Renal cortex interstitium (tissue), 15 donors: ENCODE measurements at places on chromosomes 16 and 17. TPM values are rescaled to one million over a fixed set of nuclear protein-coding genes. Genes with fewer than 3 reads are reported as not detected.
A peak's percentile ranks its signal among the peaks of the same experiment; 100 is the strongest.

GRCh38 chr17:27540318-27541101, 84.3 kb downstream of the KSR1 start:
- DNase-seq = no peak

GRCh38 chr17:43634591-43635125, 27.1 kb downstream of the MEOX1 start:
- DNase-seq = no peak

Gene EXOC3L1
- 6.1 TPM for polyA plus RNA-seq

DNA sequence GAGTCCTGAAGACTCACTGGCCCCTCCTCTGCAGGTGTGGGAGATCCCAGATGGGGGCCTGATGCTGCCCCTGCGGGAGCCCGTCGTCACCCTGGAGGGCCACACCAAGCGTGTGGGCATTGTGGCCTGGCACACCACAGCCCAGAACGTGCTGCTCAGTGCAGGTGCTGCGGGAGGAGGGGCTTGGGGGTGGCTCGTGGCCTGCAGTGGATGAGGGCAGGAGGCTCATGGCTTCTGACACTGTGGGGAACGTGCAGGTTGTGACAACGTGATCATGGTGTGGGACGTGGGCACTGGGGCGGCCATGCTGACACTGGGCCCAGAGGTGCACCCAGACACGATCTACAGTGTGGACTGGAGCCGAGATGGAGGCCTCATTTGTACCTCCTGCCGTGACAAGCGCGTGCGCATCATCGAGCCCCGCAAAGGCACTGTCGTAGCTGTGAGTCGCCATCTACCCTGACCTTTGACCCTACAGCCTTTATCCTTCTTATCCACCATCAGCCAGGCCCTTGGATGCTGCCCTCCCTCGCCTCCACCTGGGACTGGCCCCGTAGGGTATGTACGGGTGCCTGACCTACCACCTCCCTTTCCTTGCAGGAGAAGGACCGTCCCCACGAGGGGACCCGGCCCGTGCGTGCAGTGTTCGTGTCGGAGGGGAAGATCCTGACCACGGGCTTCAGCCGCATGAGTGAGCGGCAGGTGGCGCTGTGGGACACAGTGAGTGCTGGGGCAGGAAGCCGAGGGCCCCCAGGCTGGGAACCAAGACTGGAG, 3.6 kb downstream of the CORO1A start:
- DNase-seq = no peak

- DNase-seq = no peak
These were observed 1165.8 kb upstream of the GOT2 start for GRCh38 chr16:59899940-59900339.

GRCh38 chr16:21708533-21709115, 44.9 kb downstream of the OTOA start:
- peak; percentile 38 for DNase-seq

Gene TERB1
- polyA plus RNA-seq = not detected

Gene NTHL1
- polyA plus RNA-seq = 15.2 TPM

Gene MPP2
- 7.1 TPM for polyA plus RNA-seq

DNA sequence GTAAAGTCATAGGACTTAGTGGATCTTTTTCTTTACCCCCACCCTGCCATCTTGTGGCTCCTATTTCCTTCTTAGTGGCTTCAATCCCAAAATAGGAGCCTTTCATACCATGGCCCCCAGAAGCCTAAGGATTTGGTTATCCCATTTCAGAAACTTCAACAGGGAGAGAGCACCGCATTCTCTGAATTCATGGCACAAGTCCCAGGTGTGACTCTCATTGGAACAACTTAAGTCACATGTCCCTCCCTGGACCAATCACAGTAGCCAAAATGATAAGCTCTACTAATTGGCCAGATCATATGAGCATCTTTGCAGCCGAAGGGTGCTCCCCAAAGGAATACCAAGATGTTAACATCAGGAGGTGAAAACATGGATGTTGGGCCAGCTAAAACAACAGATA, 43.2 kb downstream of the AXIN2 start:
- no peak for DNase-seq

DNA sequence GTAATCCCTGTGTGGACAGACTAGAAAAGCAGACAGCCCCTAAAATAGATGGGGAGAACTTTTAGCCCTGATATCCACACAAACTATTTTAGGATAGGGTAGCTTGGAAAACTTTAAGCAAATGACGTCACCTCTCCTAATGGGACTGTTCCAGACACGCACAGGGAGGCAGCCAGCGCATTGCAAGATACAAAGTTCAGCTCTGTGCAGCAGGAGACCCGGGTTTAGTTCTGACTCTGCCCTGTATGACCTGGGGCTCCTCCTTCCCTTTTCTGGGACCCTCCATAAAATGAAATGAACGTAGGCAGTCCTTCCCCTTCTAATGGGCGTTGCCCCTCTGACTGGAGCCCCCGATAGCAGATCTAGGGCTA, 6.3 kb downstream of the ZNF689 start:
- DNase-seq = no peak

GRCh38 chr16:6252541-6252940, 1080.1 kb upstream of the RBFOX1 start:
- no peak for DNase-seq

Gene ZG16
- 0.09 TPM for polyA plus RNA-seq

Gene HOXB8
- 46.1 TPM for polyA plus RNA-seq

Gene KRT39
- polyA plus RNA-seq = not detected

DNA sequence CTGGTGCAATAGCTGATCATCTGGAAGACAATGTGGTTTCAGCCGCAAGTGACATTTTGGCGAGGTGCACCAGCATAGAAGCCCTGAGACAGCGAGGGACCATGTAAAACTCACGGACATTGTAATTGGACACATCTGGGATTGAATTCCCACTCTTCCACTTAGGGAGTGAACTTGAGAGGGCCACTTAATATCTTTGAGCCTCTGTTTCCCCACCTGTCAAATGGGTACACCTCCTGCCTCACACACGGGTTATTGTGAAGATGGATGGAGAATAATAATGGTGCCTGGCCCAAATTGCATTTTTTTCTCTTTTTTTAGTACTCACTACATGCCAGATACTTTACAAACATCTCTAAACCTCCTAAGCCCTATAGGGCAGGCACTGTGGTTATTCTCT, 45.5 kb upstream of the MEOX1 start:
- DNase-seq = no peak

Gene MYH13
- 0.17 TPM for polyA plus RNA-seq

DNA sequence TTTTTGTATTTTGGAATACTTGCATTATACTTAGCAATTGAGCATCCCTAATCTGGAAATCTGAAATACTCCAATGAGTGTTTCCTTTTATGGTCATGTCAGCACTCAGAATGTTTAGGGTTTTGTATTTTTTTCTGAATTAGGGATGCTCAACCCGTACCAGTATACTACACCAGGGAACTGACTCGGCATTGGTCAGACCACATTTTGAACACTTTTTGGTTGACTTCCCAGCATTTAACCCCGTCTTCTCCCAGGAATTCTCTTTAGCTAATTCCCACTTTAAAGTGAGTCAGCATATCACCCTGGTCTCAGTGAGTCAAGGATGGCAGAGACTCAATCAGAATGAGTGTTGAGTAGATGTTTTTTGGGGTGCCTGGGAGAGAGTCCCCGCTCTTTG, 177.9 kb downstream of the SPECC1 start:
- DNase-seq = no peak

Gene GINS2
- polyA plus RNA-seq = 20.0 TPM

Gene GRB7
- 36.9 TPM for polyA plus RNA-seq

DNA sequence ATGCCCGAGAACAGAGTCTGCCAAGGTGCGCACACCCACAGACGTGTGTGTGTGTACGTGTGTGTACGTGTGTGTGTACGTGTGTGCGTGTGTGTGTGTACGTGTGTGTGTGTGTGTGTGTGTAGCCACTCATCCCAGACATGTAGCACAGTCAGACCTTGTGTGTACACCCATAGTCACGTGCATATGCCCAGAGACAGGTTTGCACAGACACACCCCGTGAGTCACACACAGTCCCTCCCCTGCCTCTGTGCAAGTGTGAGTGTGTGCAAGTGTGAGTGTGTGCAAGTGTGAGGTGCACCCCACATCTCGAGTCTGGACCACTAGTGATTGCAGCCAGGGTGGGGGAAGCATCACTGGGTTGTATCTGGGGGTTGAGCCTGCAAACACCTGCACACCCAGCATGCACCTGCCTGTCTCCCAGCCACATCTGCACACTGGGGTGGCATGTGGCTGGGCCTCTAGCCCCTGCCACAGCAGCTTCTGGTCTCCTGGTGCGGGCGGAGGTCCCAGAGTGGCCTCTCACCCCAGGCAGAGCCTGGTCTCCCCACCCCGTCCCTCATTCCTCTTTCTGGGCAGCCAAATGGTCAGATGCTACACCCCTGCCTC, 23.6 kb downstream of the BAHCC1 start:
- DNase-seq = no peak

GRCh38 chr17:2592971-2593820, at the start of gene PAFAH1B1:
Gene PAFAH1B1, plus strand, starts transcription at chr17:2593654. Its CDS starts 44,635 bp downstream, at chr17:2638289.
- DNase-seq = peak; percentile 85

GRCh38 chr17:39701784-39702422, 2.0 kb downstream of the ERBB2 start:
- DNase-seq = no peak
